NCI-H1092 treated with DMSO at 0.1 percent for 48 hours (cell line): ENCODE measurements at places on chromosomes 1 and 21.

DNA sequence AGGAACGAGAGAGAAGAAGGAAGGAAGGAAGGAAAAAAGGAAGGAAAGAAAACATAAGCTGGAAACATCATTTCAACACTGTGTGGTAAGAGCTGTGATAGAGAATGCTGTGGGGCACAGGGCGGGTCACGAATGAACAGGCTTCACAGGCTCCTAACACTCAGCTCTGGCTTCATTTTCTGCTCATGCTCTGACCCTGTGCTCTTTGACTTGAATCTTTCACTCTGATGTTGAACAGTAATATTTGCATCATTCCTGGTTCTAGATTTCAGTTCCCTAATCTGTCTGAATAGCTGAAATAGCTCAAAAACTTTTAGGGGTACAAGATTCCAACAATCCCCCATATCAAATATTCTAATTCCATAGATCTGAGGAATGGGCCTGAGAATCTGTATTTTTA is 207.3 kb downstream of the LHX8 start:
- DNase-seq: no peak

DNA sequence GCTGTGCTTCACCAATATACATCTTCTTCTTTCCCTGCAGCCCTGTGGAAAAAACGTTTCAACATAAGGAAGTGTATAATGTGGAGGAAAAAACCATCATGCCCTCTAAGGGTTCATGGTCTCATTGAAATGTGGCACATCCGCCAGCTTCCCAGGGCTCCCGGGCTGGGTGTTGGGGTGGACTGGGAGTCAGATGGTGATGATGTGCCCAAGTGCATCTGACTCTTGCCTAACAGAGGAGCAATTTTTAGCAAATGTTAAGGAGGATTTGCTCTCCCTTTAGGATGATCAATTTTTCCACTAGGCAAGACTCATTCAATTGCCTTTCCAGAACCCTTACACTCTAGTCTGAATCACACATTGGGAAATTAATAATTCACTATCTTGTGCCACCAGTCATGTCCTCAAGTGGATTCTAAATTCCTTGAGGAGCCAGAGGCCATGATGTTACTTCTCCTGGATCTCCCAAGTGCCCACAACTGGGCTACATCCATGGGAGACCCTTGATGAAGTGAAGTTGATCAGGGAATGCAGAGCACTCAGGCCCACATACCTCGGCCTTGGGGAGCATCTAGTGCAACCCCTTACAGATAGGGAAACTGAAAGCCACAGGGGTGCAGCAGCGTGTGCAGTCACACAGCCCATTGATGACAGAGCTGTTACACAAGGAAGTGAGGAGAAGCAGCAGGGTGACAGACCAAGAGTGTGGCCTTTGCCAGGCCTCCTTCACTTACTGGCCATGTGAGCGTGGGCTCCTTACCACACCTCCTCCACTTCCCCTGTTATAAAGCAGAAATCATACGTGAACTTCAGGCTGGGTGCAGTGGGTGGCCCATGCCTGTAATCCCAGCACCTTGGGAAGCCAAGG is 100.0 kb upstream of the SLC44A3 start:
- DNase-seq: no peak

DNA sequence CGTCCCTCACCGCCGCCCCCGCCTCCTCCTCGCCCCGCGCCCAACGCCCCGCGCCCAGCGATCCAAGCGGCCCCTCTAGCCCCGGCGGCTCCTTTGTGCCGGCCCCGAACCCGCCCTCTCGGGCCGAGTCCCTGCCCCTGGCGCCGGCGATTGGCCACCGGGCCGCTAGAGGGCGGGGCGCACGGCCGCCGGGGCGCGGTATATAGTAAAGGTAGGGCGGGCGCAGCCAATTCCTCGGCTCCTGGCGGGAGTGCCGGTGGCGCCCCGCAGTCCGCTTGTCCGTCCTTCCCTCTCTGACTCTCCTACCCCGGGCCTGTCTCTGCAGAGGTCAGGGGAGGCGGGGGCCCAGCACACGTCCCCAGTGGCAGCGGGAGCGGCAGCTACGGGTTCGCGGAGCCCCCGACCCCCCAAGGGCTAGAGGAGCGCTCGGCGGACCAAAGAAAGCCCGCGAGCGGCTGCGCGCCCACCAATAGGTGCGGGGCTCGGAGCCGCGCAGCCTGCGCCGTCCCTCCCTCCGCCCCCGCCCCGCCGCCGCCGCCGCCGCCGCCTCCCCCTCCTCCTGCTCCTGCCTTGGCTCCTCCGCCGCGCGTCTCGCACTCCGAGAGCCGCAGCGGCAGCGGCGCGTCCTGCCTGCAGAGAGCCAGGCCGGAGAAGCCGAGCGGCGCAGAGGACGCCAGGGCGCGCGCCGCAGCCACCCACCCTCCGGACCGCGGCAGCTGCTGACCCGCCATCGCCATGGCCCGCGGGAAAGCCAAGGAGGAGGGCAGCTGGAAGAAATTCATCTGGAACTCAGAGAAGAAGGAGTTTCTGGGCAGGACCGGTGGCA is at the start of gene ATP1B1:
Gene ATP1B1 (plus strand): TSS at position 596 of the 826 bp plus-strand sequence. CDS start 140 bp downstream, at position 736.
- DNase-seq: peak; percentile 96

GRCh38 chr1:20678599-20678998 is 17.4 kb upstream of the DDOST start:
- DNase-seq: no peak

DNA sequence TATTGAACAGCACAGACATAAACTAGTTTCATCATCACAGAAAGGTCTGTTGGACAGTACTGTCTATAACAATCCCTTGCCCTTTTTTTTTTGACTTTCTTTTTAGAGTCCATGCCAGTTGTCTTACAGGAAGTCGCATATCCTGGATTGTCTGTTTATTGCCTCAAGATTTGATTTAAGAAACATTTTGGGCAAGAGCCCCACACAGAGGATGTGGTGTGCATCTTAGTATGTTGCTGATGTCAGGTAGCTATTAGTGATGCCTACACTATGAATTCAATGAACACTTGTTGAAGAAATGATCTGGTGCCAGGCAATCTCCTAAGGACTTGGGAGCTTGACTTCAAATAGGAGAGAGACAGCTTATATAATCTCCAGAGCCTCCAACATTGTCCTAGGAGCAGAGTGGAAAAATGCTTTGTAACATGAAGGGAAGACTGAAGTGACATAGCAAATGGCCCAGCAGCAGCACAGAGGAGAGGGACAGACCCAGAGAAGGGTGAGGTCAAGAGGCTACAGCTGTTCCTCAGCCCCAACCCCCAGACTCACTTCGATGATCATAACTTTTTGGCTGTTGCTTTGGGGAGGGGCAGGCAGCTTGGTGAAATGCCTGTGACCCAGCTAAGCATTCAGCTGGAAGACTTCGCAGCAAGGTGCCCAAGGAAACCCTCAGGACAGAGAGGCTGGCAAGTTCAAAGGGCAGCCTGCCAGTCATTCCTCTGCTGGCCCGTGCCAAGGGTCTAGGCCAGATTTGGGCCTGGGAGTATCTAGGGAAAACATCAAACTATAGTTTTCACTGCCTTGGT is 7.5 kb upstream of the RAB29 start:
- DNase-seq: no peak
